ENCODE measurements at places on chromosomes 7 and 10. TPM values are rescaled to one million over a fixed set of nuclear protein-coding genes. Genes with fewer than 3 reads are reported as not detected.

Gene CYP3A4
- total RNA-seq = not detected

Gene ALOX5
- total RNA-seq = 7.5 TPM

Gene ADRA2A
- total RNA-seq = not detected

Gene ENTPD1
- 111 TPM for total RNA-seq

DNA sequence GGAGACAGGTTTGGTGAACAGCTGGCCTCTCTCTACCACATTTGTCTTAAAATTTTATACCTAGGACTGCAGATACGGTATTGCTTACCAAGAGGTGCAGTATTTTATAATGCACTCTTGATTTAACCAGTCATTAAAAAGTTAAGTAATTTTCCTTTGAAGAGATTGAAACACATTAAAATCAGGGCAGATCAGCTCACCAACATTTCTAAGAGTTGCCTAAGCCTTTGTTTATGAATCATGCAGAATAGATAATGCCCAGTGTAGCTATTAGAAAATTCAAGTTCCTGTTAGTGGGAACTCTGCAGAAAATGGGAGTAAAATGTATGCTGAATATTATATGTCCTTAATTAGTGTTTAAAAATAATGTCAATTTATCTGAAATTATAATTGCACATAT, 140.2 kb upstream of the PRPS1L1 start:
- no peaks in the 10 kb centered on the region for H3K27me3 ChIP-seq
- H3K4me3 ChIP-seq = no peak overlapping the region
- H3K36me3 ChIP-seq = peaks cover 5% of the 10 kb centered on the region
- H3K27ac ChIP-seq = no peak overlapping the region
- no peaks in the 10 kb centered on the region for H3K4me1 ChIP-seq

DNA sequence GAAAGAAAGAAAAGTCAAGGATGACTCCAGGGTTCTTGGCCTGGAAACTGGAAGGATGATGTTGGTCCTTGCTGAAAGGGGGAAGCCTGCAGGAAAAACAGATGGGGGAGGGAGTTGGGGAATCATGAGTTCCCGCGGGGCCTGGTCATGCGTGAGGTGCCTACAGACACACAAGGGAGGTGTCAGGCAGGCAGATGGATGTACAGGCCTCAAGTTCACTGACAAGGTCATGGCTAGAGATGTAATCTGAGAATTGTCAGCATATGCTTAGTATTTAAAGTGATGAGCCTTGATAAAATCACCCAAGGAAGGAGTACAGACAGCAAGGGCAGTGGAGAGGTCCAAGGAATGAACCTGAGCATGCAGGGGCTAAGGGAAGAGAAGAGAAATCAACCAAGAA, 46.8 kb downstream of the DLG5 start:
- peaks cover 44% of the 10 kb centered on the region for H3K4me1 ChIP-seq
- H3K27ac ChIP-seq = no peak overlapping the region
- no peak overlapping the region for H3K4me3 ChIP-seq
- H3K36me3 ChIP-seq = no peaks in the 10 kb centered on the region
- DNase-seq = no peak

DNA sequence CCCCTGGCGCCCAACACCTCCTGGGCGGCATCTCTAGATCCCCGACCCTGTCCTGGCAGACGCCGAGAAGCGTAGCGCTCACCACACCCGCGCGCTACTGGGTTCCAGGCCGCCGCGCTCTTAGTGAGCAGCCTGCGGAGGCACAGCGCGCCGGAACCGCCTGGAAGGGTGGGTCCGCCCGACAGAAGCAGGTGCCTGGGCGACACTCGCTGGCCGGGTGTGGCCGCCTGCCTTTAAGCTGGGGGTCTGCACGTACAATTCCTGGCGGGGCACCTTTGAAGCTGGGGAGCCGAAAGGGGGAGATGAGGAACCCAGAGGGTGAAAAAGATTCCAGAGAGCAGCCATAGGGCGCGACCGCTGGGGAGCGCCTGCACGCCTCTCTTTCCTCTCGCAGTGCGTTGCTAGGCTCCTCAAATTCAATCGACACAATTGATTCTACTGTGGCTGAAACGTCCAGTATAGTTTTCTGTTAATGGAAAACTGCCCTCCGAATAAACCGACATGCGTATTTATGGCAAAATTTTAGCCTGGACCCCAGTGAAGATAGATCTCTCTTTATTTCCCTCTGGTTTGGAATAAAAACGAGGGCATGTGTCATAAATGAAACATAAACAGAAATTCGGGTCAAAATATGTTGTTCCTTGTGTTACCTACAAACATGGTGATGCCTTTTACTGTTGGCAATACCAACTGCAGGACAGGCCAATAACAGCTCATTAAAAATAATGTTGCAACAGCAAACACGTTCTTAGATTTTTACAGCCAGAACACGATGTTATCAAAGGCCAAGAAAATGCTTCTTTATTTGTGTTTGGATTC, 4.6 kb downstream of the HMX3 start:
- no peak overlapping the region for H3K4me3 ChIP-seq
- H3K27me3 ChIP-seq = peaks cover 66% of the 10 kb centered on the region
- H3K36me3 ChIP-seq = no peaks in the 10 kb centered on the region
- DNase-seq = no peak

GRCh38 chr10:111207500-111207899, 130.7 kb downstream of the ADRA2A start:
- no peak for DNase-seq
- H3K4me3 ChIP-seq = no peak overlapping the region
- no peaks in the 10 kb centered on the region for H3K36me3 ChIP-seq
- no peak overlapping the region for H3K27ac ChIP-seq
- no peaks in the 10 kb centered on the region for H3K4me1 ChIP-seq

DNA sequence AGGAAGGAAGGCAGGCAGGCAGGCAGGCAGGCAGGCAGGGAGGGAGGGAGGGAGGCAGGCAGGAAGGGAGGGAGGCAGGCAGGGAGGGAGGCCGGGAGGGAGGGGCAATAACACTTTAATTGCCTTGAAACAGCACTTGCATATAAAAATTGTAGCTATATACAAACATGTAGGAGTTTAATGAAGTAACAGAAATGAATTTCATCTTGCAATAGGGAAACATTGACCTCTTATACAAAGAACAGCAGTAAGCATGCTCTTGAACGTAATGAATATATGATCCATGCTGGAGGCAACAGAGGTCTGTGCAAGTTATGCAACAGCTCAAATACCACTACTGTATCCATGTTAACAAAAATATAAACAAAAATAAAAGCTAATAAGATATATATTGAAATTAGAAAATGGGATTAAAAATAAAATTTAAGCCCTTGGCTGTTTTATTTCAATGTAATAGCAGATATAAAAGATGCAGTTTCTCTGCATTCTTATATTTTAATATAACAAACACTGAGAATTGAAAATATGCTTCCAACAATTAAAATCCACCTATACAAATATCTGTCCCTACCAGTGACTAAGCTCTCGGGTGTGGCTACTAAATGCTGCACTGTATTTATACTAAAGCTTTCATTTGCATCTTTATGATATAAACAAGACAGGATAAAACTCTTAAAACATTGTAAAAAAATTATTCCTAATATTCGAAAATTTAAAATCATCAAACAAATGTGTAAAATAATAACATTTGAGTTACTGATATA, 50.3 kb downstream of the CACNA2D1 start:
- no peaks in the 10 kb centered on the region for H3K4me1 ChIP-seq
- no peak overlapping the region for H3K27ac ChIP-seq
- H3K27me3 ChIP-seq = no peaks in the 10 kb centered on the region
- no peak overlapping the region for H3K4me3 ChIP-seq
- H3K36me3 ChIP-seq = no peaks in the 10 kb centered on the region

GRCh38 chr7:139358541-139359365, 941 bp upstream of the LUC7L2 start:
- H3K27me3 ChIP-seq = no peaks in the 10 kb centered on the region
- H3K36me3 ChIP-seq = peaks cover 6% of the 10 kb centered on the region
- peak overlapping the region; percentile 98 for H3K4me3 ChIP-seq
- H3K27ac ChIP-seq = peak overlapping the region; percentile 99
- peak; percentile 63 for DNase-seq

DNA sequence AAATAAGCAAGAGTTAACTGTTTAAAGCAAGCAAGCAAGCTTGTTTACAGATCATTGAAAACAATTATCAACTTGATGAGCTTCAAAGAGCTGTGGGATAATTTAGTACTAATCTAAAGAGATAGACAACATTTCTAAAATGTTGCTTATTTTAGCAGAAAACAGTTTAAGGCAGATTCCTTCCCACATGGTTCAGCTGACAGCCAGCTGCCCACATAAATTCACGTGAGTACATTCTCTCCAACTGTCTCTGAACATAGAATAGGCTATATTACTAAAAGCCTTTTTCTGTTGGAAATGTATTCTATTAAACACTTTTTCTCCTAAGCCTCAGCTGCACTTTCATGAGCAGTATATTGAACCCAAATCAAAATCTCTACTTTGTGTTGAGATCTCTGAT, 174.1 kb downstream of the LRRN3 start:
- H3K27me3 ChIP-seq = no peaks in the 10 kb centered on the region

DNA sequence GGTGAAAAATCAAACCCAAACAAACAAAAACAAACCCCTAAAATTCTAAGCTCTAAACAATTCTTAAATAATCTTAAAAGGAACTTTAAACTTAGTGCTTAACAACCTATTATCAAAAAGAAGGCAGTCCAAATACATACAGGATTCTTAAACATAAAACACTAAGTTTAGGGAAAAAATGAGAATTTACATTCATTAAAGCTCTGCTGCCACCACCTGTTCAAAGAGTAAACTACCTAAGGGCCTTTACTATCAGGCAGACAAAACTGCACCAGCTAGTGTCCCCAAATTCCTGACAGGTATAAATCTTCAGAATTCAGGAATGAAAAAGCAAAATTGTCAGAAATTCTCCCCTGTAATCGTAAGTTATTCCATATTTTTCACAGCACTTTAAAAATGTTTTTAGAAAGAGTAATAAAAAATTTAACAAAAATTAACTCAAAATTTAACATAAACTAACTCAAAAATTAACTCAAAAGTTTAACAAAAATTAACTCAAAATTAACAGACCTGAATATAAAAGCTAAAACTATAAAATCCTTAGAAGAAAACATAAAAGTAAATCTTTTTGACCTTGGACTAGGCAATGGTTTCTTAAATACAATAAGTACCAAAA, 55.1 kb downstream of the PDZD8 start:
- no peak overlapping the region for H3K27ac ChIP-seq
- no peak overlapping the region for H3K4me3 ChIP-seq
- DNase-seq = no peak
- no peaks in the 10 kb centered on the region for H3K27me3 ChIP-seq

DNA sequence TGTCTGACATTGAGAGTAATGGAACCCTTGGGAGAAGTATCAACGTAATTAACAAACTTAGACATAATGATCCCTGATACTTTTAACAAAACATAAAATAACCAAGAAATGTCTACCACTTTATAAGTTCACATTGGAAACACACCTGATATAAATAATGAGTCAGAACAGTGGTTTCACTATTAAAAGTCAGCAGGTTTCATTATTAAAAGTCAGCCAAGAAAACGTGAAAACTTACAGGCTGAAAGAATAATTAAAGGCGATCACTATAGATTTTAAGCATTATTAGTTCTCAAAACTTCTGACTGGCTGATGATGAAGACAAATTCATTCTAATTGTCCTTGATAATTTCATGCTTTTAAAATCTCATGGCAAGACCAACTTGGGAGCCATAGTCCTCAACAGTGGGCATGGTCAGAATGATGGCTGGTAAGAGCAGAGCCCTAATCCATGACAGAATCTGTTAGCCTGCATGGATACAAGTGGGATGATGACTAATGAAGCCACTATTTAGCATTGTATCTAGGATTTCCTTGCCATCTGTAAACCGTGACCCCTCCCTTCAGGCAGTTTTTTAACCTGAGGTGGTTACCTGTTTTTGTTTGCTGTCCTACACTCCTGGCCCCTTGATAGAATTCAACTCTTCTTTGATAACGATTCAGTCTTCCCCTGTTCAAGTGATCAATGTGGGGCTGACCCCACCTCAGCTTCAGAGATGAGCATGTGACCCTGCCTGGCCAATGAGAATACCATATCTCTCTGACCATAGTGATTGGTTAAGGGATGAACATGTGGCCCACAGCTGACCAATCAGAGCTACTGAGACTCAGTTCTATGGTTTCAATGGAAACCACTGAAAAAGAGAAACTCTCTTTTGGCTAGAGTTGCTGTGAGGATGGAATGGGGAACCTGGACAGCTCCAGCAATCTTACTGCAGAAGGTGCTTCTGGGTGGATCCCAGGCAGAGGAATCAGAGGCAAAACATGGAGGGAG, 151.0 kb downstream of the PLPP4 start:
- H3K27me3 ChIP-seq = peaks cover 14% of the 10 kb centered on the region
- no peak overlapping the region for H3K4me3 ChIP-seq
- DNase-seq = no peak
- H3K4me1 ChIP-seq = no peaks in the 10 kb centered on the region
- no peak overlapping the region for H3K27ac ChIP-seq

DNA sequence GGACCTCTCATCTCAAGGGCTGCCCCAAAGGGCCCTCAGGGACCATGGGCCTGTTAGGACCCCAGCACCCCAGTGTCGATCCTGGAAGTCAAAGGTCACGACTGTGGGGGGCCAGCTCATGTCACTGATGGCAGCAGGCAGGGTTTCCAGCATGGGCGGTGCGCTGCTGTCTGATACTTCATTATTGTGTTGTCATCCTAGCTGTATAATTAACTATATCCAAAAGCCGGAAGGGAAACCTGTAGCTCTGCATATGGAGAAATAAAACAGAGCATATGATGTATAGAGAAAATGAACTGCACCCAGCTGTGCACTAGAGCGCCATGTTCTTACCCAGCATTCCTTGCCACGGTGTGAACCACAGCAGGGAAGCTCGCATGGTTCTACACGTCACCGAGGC, 196.3 kb downstream of the EBF3 start:
- no peaks in the 10 kb centered on the region for H3K27me3 ChIP-seq
- no peaks in the 10 kb centered on the region for H3K36me3 ChIP-seq
- H3K4me1 ChIP-seq = no peaks in the 10 kb centered on the region
- H3K27ac ChIP-seq = no peak overlapping the region

DNA sequence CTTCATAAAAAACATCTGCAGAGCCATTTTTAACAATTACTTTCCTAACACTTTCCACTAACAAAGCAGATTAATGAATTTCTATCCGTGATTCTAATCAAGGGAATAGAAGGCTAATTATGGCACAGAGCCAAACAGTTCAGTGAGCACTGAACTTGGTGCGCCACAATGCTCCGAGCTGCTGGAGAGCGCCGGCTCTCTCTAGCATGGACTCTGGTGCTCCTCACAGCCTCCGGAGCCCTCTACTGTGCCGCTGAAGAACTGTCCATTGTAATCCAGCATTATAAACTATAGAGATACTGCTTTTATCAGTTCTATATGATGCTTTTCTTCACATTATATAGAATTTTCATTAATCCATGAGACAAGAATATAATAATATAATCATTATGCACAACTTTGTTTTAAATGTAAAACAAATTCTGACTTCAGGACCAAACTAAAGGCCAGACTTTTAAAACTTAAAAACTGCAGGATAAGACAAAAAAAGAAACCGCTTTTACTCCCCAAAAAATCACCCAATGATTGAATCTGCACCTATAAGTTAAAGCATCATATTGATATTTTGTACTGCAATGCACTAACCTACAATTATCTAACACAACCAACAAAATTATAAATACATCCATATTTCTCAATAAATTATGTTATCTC, 123.6 kb downstream of the RNF32 start:
- no peak for DNase-seq
- H3K27me3 ChIP-seq = no peaks in the 10 kb centered on the region
- no peak overlapping the region for H3K4me3 ChIP-seq
- H3K27ac ChIP-seq = no peak overlapping the region
